ENCODE measurements at places on chromosomes 2 and 18.
A peak's percentile ranks its signal among the peaks of the same experiment; 100 is the strongest.

- peak; percentile 92 for DNase-seq
Observed at GRCh38 chr18:5582849-5583681, 39.3 kb upstream of the EPB41L3 start.

GRCh38 chr2:154408786-154409185, 289.7 kb upstream of the KCNJ3 start:
- DNase-seq = no peak

GRCh38 chr2:196159221-196159892, 12.0 kb downstream of the STK17B start:
- no peak for DNase-seq

DNA sequence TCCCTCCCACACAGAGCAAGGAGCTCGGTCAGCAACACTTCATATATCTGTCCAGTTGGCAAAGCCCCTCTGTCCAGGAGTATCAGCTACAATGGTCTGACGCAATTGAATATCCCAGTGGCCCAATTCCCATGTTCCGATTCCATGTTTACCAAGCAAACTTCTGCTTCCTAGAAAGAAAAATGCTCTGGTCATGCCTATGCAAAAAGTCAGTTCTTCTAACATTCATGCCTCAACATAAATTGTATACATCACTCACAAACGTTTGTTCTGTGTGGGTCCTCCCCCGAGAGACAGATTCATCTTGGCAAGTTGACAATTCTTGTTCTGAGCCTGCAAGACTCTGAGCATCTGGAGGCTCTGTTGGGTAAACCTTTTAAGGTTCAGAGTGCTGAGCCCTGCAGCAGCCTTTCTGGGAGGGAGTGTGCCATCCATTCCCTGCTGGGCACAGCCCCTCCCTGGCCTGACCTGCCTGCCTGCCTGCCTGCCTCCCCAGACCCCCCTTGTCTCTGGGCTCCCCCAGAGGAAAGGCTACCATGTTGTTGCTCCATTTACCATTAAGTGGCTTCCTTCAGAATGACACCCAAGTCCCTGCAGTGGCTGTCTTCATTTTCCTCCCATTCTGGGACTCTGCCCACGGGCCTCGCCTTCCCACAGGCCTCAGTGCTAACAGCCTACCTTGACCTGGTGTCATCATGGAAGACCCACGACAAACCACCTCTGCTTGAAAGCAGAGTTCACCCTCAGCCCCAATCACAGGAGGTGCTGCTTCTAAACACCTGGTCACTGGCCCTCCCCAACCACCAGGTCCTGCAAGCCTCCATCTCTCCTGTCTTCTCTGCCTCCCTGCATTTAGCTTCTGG, 37.6 kb upstream of the TAF1B start:
- no peak for DNase-seq

DNA sequence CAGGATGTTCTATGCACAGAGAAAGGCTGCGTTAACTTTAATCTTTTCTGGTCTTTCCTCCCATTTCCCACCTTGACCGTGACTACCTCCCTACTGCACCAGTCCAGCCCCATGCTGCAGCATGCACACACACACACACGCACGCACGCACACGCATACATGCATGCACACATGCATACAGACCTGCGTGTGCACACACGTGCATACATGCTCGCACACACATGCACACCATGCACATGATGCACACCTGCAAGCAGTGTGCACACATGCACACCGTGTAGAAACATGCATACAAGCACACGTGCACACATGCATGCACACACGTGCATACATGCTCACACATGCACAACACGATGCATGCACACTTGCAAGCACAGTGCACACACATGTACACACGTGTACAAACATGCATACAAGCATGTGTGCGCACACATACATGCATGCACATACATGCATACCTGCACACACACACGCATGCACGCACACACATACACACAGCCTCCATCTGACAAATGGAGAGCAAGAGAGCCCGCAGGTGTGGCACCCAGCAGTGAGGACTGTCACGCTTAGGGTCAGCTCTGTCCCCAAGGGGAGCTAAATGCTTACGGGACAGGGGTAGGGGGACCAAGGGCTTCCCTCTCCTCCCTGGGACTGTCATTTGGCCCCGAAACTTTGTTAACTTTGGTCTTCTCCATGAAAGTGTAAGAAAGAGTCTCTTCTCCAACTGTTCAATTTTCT, 18.2 kb downstream of the SNORC start:
- no peak for DNase-seq

DNA sequence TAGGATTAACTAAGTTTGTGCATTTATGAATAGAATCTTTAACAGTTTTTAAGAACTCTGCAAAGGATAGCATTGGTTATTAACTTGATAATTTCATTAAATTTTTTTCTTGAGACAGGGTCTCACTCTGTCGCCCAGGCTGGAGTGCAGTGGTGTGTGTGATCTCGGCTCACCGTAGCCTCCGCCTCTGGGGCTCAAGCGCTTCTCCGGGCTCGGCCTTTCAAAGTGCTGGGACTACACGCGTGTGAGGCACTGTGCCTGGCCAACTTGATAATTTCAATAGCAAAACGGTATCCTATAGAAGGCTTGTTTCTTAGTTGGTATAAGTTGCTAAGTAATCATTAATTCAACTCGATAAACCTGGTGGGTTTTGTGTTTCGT, 38.0 kb downstream of the ADNP2 start:
- no peak for DNase-seq

- no peak for DNase-seq
Observed at GRCh38 chr18:34694591-34695165, 15.4 kb upstream of the DTNA start.

- DNase-seq = no peak
Observed at GRCh38 chr2:63163161-63163820, 112.7 kb downstream of the OTX1 start.

DNA sequence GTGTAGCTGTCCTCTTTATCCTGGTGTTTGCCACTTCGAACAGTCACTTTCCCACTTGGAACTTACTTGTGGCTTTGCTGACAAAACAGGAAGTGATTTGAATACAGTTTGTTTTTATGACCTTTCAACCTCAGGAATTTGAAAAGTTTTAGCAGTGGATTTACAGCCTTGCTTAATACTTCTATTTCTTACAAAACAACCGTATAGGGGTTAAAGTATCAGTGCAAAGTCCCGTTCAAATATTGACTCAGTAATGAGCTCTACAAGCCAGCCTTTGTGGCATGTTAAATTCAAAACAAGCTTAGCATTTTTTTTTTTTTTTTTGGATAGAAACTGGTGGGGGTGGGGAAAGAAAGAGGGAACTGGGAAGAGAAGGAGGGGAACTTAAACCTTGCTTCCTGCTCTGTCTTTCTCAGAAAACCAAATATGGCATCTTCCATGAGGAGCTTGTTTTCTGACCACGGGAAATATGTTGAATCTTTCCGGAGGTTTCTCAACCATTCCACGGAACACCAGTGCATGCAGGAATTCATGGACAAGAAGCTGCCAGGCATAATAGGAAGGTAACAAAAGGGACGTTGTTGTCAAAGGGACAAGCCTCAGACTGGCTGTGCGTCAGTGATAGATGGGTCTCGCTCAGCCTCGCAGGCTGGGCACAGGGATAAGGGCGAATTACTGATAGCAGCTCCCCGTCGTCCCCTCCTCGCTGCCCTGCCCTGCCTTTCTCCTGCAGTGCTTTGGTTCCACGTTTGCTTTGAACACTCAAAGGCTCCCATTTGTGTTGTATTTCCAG, at the start of gene HNMT:
TSS of gene HNMT (plus strand) at position 408 of the 793 bp plus-strand sequence. CDS start at position 427, 19 bp downstream.
- DNase-seq = peak; percentile 62

- no peak for DNase-seq
Observed at GRCh38 chr2:36963106-36963505, 3.2 kb downstream of the STRN start.

GRCh38 chr2:72511906-72512305, 313.9 kb downstream of the EXOC6B start:
- DNase-seq = no peak

DNA sequence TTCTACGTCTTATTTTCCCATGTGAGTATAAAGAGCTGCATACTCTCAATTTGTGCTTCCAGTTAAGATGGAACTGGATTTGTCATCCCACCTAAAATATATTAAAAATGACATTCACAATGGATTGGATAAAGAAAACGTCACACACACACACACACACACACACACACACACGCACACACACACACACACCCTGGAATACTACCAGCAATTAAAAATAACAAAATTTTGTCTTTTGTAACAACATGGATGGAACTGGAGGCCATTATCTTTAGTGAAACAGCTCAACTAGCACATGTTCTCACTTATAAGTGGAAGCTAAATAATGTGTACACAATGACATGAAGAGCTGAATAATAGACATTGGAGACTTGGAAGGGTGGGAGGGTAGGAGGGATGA, 3.8 kb upstream of the QPCT start:
- no peak for DNase-seq

Data from CD14-positive monocyte (primary cell).